Adrenal gland (tissue), 19 donors: ENCODE measurements at places on chromosomes 7 and 10. TPM values are rescaled to one million over a fixed set of nuclear protein-coding genes. Genes with fewer than 3 reads are reported as not detected.

VENTX gene
- 3.0 TPM for total RNA-seq

GRCh38 chr7:99126921-99127553 lies 16.9 kb downstream of the SMURF1 start:
- H3K4me3 ChIP-seq, result no peak overlapping the region
- no peaks in the 10 kb centered on the region for H3K36me3 ChIP-seq
- no peaks in the 10 kb centered on the region for H3K27me3 ChIP-seq
- H3K27ac ChIP-seq, result peak overlapping the region; percentile 72

DNA sequence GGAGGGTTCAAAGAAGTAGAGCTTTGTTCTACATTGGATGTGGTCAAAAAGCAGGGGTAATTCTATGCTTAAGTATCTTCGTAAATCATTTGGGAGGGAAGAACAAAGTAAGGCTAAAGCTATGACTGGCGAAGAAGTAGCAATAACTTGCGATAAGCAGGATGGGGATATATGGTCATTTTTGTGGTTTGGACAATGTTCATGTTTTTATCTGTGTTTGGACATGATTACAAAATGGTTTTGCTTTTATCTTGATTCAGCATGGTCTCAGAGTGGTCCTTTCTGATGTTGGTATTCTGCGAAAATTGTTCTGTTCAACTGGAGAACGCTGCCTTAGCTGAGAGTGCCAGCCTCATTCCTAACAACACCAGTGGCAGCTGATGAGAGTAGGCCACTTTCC lies 208.8 kb downstream of the SEMA3A start:
- H3K27me3 ChIP-seq, result no peaks in the 10 kb centered on the region
- no peak overlapping the region for H3K4me3 ChIP-seq
- H3K36me3 ChIP-seq, result no peaks in the 10 kb centered on the region
- no peaks in the 10 kb centered on the region for H3K4me1 ChIP-seq
- H3K27ac ChIP-seq, result no peak overlapping the region

CAV2 gene
- total RNA-seq, result 15.6 TPM

- no peaks in the 10 kb centered on the region for H3K27me3 ChIP-seq
- H3K4me1 ChIP-seq, result no peaks in the 10 kb centered on the region
Measured at GRCh38 chr7:14688208-14688607, 214.3 kb downstream of the DGKB start.

KDM7A gene
- total RNA-seq, result 5.4 TPM

DNA sequence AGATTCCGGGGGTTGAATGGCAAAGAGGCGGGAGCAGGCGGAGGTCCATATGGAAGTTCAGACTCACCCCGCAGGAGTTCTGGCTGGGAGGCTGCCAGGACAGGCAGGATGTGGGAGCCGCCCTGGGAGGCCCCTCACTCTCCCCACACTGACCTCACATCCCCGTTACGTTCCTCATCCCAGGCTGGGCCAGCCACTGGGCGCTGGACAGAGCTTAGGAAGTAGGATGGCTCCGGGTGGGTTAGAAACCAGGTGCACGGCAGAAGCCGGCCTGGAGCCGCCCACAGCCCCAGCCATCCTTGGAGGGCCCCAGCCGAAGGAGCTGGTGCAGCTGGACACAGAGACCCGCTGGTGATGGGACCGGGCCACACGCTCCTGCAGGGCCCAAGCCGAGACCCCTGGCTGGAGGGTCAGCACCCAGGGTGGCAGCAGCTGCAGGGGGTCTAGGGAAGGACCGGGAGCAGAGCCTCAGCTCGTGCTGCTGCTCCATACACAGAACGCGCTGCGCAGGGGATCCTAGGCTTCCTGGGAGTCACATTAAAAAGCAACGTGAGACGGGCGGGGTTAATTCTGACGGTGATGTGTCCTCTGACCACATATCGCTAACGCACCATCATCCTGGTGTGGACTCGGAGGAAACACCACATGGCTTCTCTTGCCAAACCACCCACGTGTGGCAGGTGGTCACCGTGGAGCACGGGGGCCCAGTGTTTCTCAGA lies 98.6 kb upstream of the DIP2C start:
- no peaks in the 10 kb centered on the region for H3K27me3 ChIP-seq
- peaks cover 14% of the 10 kb centered on the region for H3K4me1 ChIP-seq
- no peaks in the 10 kb centered on the region for H3K36me3 ChIP-seq
- peak; percentile 29 for DNase-seq
- H3K4me3 ChIP-seq, result no peak overlapping the region

GRCh38 chr10:128579901-128580300 lies 453.7 kb upstream of the MKI67 start:
- H3K4me3 ChIP-seq, result no peak overlapping the region
- H3K36me3 ChIP-seq, result no peaks in the 10 kb centered on the region

DNA sequence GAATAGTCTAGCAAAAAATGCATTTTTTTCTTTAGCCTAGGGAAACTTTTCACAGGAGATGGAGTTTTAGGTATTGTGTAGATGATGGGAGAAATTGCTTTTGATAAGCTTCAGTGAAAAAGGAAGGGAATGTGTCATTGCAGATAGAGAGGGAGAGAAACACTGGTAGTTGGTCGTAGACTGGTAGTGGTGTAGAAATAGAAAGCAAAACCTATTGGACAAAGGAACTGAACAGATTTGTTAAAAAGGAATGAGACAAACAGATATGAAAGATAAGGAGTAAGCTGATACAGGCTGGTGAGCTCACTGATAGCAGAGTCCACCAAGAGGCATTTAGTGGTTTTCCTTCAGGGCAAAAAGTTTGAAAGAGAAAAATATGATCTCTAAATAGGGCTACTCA lies 94.3 kb downstream of the ZEB1 start:
- H3K27me3 ChIP-seq, result no peaks in the 10 kb centered on the region
- peak overlapping the region; percentile 16 for H3K4me3 ChIP-seq
- H3K36me3 ChIP-seq, result no peaks in the 10 kb centered on the region

DNA sequence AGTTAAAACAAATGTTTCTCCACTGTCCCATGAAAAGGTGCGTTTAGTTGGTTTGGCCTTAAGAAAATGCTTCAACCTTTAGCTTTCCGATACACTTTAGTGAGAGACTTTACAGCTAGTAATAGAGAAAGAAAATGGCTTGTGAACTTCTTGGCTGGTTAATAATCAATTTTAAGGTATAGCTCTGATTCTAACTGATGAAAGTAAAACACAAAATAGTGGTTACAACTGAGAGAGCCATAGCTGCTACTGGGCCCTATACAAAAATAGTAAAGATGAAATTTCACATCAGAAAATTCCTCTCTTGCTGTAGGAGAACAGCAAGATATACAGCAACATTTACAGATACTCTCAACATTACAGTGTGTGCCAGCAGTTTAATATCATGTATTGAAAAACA lies 371.4 kb downstream of the PHTF2 start:
- H3K4me1 ChIP-seq, result no peaks in the 10 kb centered on the region
- no peak overlapping the region for H3K4me3 ChIP-seq
- no peaks in the 10 kb centered on the region for H3K36me3 ChIP-seq
- H3K27ac ChIP-seq, result no peak overlapping the region
- DNase-seq, result no peak
- H3K27me3 ChIP-seq, result no peaks in the 10 kb centered on the region

OR6V1 gene
- not detected for total RNA-seq

DNA sequence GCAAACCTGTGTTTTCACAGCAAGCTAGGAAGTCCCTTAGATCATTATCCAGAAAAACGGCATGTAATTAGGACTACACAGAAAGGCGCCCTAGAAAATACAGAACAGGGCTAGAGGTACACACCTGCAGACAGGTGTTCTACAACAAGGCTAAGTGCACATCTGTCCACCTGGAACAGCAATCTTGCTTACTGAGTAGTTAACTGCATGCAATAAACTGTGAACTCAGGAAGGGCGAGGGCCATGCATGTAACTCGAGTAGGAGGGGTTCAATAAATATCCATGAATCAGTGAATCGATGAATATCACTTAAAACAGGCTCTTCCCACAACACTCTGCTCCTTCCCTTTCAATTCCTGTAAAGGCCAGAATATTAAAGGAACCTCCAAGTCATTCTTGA lies 22.0 kb downstream of the FAM171A1 start:
- no peak for DNase-seq
- no peaks in the 10 kb centered on the region for H3K4me1 ChIP-seq
- H3K27ac ChIP-seq, result no peak overlapping the region

DNA sequence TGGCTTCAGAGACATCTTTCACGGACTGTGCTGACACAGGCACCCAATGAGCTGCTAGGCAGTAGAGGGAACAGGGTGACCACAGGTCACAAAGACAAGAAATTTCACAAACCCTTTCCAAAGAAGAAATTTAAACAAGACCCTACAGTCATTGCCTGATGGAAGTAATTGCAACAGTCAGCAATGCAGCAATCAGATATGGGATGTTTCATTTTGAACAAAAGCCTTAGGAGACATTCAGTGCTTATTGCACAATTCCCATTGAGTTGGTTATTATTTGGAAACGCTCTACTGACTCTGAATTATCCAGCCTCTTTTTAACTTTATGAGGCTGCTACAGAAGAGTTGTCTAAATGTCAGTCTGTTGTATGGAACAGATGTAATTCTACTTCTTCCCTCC lies 85.5 kb downstream of the ETV1 start:
- no peaks in the 10 kb centered on the region for H3K27me3 ChIP-seq
- H3K4me3 ChIP-seq, result no peak overlapping the region
- peaks cover 8% of the 10 kb centered on the region for H3K4me1 ChIP-seq
- no peaks in the 10 kb centered on the region for H3K36me3 ChIP-seq

DNA sequence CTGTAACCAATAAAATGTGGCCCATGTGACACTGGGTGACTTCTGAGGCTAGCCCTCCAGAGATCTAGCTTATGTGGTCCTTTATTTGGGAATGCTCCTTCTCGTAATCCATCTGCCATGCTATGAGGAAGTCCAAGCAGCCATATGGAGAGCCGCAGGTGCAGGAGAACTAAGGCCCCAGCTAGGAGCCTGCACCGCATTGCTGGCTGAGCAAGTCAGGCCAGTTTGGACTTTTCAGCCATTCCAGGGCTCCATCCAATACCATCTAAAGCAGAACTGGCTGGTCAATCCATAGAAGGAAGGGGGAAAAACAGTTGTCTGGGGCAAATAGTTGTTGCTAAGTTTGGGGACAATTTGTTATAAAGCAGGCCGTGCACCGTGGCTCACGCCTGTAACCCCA lies 32.6 kb downstream of the KLRG2 start:
- no peaks in the 10 kb centered on the region for H3K4me1 ChIP-seq
- H3K27ac ChIP-seq, result no peak overlapping the region
- no peak for DNase-seq

DNA sequence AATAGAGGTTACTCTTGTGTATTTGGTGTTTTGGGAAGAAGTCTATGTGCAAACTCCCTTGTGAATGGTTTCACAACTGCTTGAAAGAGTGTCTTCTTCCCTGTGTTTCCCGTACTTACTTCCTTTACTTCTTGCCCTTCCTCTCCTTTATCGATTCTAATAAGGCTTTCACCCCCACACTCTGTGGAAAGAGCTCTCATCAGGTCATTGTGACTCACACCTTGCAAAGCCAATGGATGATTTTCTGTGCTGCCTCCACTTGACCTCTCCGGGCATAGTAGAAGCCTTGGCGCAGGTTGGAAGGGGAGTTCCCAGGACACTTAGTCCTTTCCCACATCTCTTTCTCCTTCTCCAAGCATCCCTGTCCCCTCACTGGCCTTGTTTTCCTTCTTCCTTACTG lies 6.2 kb upstream of the TSPAN15 start:
- no peaks in the 10 kb centered on the region for H3K27me3 ChIP-seq
- H3K4me3 ChIP-seq, result no peak overlapping the region
- peaks cover 7% of the 10 kb centered on the region for H3K4me1 ChIP-seq
- no peak overlapping the region for H3K27ac ChIP-seq

GRCh38 chr7:140592964-140593671 lies 47.5 kb downstream of the DENND2A start:
- no peaks in the 10 kb centered on the region for H3K27me3 ChIP-seq
- no peak overlapping the region for H3K27ac ChIP-seq
- H3K4me1 ChIP-seq, result no peaks in the 10 kb centered on the region
- DNase-seq, result no peak
- no peaks in the 10 kb centered on the region for H3K36me3 ChIP-seq

DNA sequence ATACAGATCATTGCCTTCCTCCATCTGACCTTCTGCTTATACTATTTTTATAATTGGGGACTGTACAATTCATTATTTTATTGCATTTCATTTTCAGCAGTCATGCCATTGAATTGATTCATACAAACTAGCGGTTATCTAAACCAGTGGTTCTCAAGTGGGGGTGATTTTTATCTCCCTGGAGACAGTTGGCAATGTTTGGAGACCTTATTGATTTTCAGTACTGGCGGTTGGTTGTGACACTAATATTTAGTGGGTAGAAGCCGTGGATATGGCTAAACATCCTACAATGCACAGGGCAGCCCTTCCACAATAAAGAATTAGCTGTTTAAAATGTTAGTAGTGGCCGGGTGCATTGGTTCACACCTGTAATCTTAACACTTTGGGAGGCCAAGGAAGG lies 765.9 kb downstream of the LRMDA start:
- no peaks in the 10 kb centered on the region for H3K4me1 ChIP-seq
- H3K36me3 ChIP-seq, result no peaks in the 10 kb centered on the region
- H3K4me3 ChIP-seq, result no peak overlapping the region
- no peak for DNase-seq
- H3K27ac ChIP-seq, result no peak overlapping the region
- H3K27me3 ChIP-seq, result no peaks in the 10 kb centered on the region

DNA sequence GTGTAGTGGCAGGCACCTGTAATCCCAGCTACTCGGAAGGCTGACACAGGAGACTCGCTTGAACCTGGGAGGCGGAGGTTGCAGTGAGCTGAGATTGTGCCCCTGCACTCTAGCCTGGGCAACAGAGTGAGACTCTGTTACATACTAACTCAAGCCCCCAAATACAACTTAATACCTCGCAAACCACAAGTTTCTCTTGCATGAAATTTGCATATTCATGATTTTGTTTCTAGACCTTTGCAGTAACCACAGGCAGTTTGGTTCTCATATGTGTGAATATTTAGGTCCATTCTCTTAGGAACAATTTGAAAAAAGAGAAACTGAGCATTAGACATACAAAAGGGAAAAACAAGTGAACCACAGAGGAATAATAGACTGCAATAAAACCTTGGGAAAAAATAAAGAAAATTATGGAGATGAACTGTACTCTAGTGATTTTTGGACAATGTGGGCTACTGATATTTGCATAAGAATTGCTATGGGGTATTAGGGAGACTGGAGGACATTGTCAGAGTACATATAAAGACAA lies 77.0 kb downstream of the ZNF277 start:
- H3K27me3 ChIP-seq, result no peaks in the 10 kb centered on the region
- no peak overlapping the region for H3K27ac ChIP-seq
- no peak overlapping the region for H3K4me3 ChIP-seq
- no peaks in the 10 kb centered on the region for H3K4me1 ChIP-seq
- no peak for DNase-seq

DNA sequence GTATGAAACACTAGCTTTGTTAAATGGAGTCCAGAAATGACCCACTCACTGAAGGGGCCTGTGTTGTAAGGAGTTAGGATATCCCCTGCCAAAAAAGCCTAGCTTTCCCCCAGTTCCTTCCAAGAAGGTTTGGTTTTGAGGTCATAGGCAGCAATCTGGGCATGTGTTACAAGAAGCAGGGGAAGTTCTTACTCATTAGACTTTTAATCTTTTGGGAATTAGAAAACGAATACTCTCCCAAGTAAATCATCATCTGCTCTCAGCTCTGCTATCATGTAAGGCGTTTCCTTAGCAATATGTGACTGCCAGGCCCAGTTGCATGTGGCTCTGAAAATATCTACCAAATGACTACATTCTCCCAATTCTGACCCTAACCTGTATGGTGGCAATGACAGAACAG lies 3.7 kb downstream of the NOD1 start:
- H3K4me1 ChIP-seq, result peaks cover 65% of the 10 kb centered on the region
- H3K27me3 ChIP-seq, result no peaks in the 10 kb centered on the region
- H3K27ac ChIP-seq, result peak overlapping the region; percentile 92
- no peak for DNase-seq
- H3K36me3 ChIP-seq, result no peaks in the 10 kb centered on the region
- no peak overlapping the region for H3K4me3 ChIP-seq

ZC3HAV1L gene
- 11.7 TPM for total RNA-seq
